ENCODE measurements at places on chromosomes 16 and 17.
A peak's percentile ranks its signal among the peaks of the same experiment; 100 is the strongest.

DNA sequence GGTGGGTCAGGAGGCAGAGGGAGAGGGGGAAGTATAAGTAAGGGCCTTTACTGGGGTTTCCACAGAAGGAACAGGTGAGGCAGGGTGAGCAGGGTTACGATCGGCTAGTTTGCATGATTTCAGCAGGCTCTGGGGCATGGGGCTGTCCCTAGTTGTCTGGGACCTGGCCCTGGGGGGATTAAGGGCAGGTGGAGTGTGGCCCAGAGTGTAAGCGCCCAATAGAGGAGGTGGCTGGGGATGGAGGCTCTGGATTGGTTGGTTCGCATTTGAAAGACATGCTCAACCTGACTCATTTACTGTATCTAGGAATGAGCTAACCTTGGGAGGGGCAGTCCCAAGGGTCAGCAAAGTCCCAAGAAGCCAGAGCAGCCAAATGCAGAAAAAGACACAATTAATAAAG is 230.3 kb downstream of the MAP2K4 start:
- no peak for DNase-seq

GRCh38 chr17:2511138-2511461 is 588 bp downstream of the METTL16 start:
- no peak for DNase-seq

DNA sequence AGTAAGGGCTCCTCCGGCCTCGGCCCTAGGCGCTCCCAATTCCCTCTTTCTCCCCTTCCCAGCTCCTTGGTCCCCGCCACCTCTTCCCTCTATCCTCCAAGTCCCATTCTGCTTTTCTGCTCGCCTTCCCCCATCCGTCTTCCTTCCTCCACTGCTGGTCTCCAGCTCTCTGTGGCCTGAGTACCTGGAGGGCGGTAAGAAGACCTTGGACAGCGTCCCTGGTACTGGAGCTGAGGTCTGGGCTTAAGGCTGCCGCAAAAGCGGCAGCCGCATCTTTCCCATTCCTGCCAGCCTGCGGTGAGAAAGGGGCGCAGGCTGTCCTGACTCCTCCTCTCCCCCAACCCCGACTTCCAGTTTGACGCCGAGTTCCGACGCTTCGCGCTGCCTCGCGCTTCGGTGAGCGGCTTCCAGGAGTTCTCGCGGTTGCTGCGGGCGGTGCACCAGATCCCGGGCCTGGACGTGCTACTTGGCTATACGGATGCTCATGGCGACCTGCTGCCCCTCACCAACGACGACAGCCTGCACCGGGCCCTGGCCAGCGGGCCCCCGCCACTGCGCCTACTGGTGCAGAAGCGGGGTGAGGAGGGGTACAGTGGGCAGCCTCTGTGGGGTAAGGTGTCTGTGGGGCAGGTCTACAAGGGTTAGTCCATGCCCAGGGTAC is 471 bp downstream of the PARD6A start:
- DNase-seq: no peak

DNA sequence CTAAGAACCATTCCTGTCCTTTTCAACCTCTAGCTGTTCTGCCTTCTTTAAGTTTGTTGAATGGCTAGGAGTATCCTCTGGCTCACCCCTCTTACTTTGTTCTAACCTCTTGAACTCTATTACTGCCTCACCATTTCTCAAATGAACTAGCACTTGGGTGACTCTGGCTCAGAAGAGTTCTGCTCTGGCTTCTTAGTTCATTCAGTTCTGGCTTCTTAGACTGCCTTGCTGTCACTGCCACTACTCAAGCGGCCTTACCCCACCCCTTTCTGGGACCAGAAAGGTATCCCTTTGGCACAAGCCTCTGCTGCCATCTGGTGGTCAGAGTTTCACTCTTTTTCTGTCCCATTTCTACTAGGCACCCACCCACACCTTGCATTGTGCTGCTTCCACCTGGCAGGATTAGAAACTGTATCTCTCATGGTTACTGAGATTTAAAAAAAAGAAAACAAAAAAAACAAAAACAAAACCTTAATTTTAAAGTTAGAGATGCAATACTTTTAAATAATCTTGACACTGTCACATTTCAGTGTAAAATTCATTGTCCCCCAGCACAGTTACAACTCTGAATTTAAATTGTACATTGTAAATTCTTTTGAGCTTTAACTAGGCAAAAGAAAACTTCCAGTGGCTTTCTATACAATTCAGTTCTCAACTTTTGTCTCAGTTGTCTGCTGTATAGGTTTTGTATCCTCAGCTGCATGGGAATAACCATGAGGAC is 6.9 kb upstream of the ABCA10 start:
- peak; percentile 70 for DNase-seq

DNA sequence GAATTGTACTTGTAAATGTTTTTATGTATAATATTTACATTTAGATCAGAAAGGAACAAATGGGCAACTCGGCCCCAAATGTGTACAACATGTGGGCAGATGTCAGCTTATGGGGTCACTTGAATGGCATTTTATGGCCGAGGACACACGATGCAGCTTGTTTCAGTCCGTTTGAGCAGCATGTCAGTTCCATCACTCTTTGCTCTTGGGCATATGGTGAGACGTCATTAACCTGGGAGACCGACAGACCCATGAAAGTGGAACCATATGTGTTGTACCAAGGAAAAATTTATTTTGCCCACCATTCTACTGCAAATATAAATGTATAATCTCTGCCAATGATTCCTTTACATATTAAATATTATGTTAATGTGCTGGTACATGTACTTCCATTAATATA is 561.9 kb upstream of the SOX9 start:
- DNase-seq: no peak

GRCh38 chr16:74146643-74147042 is 150.0 kb upstream of the PSMD7 start:
- no peak for DNase-seq

GRCh38 chr17:21001813-21002221 is 41.0 kb downstream of the USP22 start:
- DNase-seq: no peak

DNA sequence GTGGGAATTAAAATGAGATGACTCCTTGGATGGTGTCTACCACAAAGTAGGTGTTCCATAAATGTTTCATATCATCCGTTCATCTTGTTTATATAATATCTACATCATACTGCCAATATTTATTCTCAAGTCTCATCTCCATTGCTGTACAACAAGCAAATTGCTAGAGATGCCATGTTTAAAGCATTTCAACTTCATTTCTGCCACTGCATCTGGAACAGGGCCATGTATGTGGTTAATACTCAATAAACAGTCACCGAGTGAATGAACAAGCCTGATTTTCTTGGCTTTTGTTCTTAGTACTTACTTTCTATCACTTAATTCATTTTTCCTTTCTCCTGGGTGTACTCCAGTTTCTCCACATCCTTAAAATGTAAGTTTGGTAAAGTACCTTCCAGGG is 107.6 kb downstream of the KCNJ2 start:
- no peak for DNase-seq

DNA sequence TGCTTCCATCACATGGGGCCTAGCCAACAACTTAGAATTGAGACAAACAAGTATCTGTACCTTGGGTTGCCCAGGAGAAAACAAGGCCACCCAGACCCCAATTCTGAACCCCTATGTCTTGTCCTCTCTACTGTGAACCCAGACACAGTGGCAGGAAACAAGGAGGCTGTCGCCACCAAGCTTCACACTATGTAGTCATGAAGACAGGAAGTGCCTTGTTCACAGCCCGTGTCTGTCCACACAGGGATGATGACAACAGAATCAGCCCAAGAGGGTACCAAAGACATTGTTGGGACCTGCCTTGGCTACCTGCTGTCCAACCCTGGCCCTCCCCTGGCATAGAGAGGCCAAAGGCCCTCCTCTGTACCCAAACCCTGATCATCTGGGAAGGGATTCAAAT is 84.8 kb downstream of the CDYL2 start:
- DNase-seq: no peak

DNA sequence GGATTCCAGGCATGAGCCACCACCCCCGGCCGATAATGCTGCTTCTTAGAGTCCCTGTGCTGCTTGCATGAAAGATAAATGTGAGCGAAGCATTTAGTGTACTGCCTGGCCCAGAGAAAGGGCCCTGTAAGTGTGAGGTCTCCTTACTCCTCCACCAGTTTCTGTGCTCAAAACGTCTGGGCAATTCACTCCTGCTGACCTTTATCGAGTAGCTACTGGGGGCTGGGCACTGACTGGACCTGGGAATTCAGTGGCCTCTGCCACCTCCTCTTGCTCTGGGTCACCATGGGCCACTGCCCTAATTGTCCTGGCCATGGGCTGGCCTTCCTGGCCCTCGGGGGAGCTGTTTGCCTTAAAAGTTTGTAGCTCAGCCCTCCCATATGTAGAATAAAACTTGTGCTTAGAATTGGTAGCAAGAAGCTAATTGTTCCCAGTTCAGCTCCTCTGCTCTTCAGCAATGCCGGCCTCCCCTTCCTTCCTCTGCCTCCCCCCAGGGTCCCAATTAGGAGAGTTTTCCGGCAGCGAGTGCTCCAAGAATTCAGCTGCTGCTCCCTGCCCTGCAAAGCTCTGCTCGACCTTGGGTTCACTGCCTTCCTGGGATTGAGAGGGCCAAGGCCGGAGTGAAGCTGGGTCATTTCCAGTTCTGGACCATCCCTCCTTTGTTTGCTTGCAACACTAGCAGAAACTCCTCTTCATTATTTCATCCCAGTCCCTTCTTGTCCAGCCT is 98.9 kb upstream of the CDC42EP4 start:
- DNase-seq: no peak

- no peak for DNase-seq
Observed at GRCh38 chr16:17744921-17745572, 274.3 kb upstream of the XYLT1 start.

- no peak for DNase-seq
Observed at GRCh38 chr17:330993-331701, 21.5 kb downstream of the RPH3AL start.

- DNase-seq: no peak
Observed at GRCh38 chr17:18129041-18129502, 20.5 kb downstream of the MYO15A start.

DNA sequence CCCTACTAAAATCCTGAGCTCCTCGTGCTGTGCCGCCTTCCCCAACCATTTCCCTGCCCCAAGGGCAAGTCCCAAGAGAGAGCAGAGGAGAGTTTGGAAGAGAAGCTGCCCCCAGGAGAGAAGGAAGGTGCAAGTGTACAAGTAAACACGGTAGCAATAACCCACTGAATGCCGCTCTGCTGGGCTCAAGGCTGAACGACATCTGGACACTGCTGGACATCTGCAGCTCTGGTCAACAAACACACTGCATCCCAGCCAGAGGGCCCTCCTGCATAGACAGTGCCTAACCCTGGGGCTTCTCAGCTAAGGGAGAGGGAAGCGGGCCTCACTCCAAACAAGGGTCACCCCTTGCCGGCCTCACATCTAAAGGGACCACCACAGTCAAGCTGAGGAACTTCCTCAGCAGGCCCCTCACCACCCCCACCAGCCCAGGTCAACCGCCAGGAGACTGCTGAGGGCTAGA is 12.7 kb downstream of the JUP start:
- no peak for DNase-seq

DNA sequence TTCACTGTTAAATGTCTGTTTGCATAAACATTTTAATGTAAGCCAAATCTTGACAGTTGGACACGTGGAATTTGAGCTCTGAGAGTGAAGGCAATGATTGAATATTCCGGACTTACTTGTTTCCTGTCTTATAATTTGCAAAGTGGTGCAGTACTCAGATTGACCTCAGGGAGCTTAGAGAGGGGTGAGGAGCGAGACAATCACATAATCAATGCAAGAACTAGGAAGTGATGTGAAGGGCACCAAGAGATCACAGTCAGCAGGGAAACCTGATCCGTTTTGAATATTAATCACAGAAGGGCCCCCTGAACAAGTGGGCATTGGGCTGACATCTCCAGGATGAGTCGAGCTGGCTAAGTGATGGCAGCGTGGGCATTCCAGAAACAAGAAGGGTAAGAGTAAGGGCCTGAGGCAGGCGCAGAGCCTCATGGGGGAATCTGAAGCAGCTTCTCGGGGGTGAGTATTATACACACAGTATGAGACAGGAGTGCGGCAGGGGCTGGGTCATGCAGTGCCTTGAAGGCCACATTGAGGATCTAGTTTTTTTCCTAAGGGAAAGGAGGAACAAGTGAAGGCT is 26.1 kb downstream of the TEX2 start:
- no peak for DNase-seq

- DNase-seq: no peak
Observed at GRCh38 chr16:55367301-55367811, 43.4 kb downstream of the IRX6 start.

DNA sequence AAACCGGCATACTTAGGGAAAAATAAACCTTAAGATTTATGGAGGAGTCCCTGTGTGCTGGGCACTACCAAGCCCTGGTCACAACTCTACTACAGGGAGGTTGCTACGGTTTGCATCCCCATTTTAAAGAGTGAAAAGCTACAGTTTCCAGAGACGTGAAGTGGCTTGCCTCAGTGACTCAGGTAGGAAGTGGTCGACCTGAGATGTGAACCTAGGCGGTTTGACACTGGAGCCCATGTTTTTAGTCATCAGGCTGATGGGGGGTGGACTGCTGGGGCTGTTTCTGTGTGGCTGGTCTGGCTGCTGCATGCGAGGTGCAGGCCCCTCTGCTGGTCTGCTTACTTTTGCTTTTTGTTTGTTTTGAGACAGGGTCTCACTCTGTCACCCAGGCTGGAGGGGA is 6.6 kb downstream of the COX6A2 start:
- no peak for DNase-seq

- no peak for DNase-seq
Observed at GRCh38 chr16:1673424-1674151, 4.5 kb upstream of the JPT2 start.

DNA sequence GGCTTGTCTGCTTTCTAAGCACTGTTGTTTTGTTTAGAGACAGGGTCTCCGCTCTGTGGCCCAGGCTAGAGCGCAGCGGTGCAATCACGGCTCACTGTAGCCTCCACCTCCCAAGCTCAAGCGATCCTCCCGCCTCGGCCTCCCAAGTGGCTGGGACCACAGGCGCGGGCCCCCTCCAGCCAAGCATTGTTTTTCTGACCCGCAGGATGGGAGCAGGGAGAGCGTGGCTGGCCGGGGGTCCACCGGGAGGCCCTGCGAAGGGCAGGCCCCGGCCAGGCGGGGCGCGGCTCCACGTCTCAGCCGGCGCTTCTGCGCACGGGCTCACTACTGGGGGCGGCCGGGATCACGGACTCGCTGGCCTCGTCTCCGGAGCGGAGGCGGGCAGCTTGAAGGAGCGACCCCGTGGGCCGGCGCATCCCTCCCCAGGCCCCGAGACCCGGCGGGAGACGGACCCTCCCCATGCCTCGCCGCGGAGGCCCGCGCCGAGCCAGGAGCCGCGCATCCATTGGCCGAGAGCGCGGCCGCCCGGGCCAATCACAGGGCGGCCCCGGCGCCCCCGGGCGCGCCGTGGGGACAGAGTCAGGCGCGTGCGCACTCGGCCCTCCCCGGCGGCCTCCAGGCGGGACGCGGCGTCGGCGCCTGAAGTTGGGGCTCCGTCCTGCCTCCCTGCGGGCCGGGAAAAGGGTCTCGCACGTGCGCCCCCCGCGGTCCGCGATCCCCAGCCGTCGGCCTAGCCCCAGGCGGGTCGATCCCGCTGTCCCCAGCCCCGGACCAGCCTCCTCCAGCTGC is 24.9 kb downstream of the ACTG1 start:
- peak; percentile 69 for DNase-seq

DNA sequence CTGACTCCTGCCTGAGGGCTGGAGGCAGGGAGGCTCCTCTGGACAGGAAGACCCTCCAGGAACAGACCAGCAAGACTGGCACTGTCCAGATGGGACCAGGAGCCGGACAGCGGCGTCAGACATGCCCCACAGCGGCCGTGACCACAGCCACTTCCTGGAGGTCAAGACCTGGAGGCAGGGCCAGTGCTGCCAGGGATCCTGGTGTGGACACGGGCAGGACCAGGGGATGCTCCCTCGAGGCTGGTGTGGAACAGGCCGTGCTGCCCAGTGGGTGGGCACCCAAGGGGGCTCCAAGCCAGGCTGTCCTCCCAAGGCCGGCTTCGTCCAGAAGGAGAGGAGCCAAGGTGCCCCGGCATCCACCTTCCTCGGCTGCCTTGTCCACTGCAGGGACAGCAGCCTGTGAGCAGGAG is 4.5 kb upstream of the CCDC57 start:
- no peak for DNase-seq

Data from NCI-H1930 (cell line).